Activated naive CD4-positive, alpha-beta T cell treated with anti-CD3 and anti-CD28 coated beads for 36 hours (primary cell): ENCODE measurements at places on chromosomes 13 and 19. TPM values are rescaled to one million over a fixed set of nuclear protein-coding genes. Genes with fewer than 3 reads are reported as not detected.

GRCh38 chr13:67440236-67440975, 210.3 kb upstream of the PCDH9 start:
- no peaks in the 10 kb centered on the region for H3K27me3 ChIP-seq
- H3K4me3 ChIP-seq, result no peak overlapping the region
- no peaks in the 10 kb centered on the region for H3K4me1 ChIP-seq
- no peak for DNase-seq
- H3K36me3 ChIP-seq, result no peaks in the 10 kb centered on the region

GRCh38 chr13:37488726-37489125, 109.8 kb downstream of the POSTN start:
- no peak for DNase-seq
- H3K4me3 ChIP-seq, result no peak overlapping the region
- no peak overlapping the region for H3K27ac ChIP-seq
- H3K4me1 ChIP-seq, result no peaks in the 10 kb centered on the region

The ONECUT3 gene
- not detected for total RNA-seq

The POLR2E gene
- total RNA-seq, result 258 TPM

The KIR2DL1 gene
- not detected for total RNA-seq

DNA sequence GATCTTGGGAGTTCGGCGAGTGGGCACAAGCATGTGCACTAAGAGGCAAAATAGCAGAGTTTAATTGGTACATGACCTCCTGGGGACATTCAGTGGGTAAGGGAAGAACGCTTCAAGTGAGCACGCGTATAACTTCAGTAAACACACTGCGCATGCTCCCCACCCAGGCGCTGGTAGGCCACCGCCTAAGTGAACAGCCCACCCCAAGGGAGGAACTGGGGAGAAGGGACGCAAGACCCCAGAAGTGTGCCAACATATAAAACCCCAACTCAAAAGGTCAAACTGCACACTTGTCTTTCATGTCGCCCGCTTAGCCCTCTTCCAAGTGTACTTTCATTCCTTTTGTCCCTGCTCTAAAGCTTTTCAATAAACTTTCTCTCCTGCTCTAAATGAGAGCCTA, 10.5 kb upstream of the NTN5 start:
- peak; percentile 43 for DNase-seq
- peak overlapping the region; percentile 4 for H3K4me3 ChIP-seq
- H3K27me3 ChIP-seq, result no peaks in the 10 kb centered on the region
- H3K4me1 ChIP-seq, result no peaks in the 10 kb centered on the region
- H3K27ac ChIP-seq, result no peak overlapping the region
- no peaks in the 10 kb centered on the region for H3K36me3 ChIP-seq

DNA sequence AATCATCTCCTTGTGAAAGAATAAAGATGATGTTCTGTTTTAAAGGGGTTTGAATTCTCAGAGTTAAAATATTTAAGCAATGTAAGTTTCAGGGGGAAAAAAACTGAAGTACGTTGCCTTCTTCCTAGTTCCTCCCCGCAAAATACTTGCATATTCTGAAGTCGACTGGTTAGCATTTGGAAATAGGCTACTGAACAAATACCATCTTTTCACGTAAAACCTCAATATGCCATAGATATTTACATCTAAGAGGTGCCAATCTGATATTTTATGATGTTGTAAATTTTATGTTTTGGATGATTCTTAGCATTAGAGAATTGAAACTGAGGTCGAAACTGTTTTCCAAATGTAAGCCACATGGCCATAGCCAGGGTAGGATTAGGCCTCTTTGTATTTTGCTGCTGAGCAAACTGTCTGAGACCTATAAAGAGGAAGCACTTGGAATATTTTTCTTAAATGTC, 138.3 kb downstream of the FLT1 start:
- H3K27ac ChIP-seq, result no peak overlapping the region
- no peak for DNase-seq
- peaks cover 25% of the 10 kb centered on the region for H3K4me1 ChIP-seq
- H3K4me3 ChIP-seq, result no peak overlapping the region

The SBSN gene
- not detected for total RNA-seq

DNA sequence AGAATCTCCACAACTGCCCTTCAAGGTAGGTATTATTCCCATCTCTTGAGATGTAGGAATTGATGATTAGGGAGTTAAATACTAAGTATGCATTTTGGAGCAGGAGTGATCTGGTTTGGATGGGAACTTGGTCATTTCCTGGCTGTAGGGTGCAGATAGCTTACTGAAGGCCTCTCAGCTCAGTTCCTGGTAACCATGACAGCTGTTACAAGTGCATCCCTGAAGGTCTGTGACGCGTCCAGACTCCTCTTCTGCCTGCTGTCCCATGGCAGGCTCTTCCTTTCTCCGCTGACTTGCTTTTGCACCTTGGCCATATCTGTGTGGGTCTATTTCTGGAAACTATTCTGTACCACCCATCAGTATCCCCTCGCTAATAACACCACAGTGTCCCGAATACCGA, 387.8 kb downstream of the ZNF536 start:
- no peak overlapping the region for H3K27ac ChIP-seq
- peaks cover 6% of the 10 kb centered on the region for H3K27me3 ChIP-seq
- no peaks in the 10 kb centered on the region for H3K4me1 ChIP-seq
- DNase-seq, result no peak

DNA sequence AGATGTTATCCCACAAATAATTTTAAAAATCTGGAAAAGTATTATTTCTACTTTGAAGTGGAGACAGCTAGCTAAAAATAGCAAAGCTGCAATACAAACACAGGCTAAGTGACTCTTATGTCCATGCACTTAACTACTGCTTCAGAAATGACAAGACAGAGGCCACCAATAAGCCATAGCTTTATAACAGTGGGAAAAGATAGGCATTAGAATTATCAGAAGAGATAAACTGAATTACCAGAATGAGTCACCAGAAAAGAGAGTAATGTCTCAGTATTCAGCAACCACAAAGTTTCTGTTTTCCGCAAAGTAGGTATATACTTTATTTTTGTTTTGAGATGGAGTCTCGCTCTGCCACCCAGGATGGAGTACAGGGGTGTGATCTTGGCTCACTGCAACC, 17.1 kb downstream of the CLN5 start:
- H3K4me1 ChIP-seq, result peaks cover 43% of the 10 kb centered on the region
- H3K27ac ChIP-seq, result peak overlapping the region; percentile 61
- H3K4me3 ChIP-seq, result no peak overlapping the region
- H3K36me3 ChIP-seq, result peaks cover 37% of the 10 kb centered on the region
- H3K27me3 ChIP-seq, result no peaks in the 10 kb centered on the region
- peak; percentile 16 for DNase-seq

The GZMM gene
- 20.7 TPM for total RNA-seq
